ENCODE measurements at places on chromosomes 1 and 21. TPM values are rescaled to one million over a fixed set of nuclear protein-coding genes. Genes with fewer than 3 reads are reported as not detected.

Gene CFHR3
- 1.0 TPM for total RNA-seq

Gene KPRP
- not detected for total RNA-seq

Gene PGLYRP4
- not detected for total RNA-seq

Gene CYP4Z1
- 1.0 TPM for total RNA-seq

Gene KIAA1614
- total RNA-seq, result 13.6 TPM

Gene LCE2C
- not detected for total RNA-seq

Gene GUCA2B
- not detected for total RNA-seq

Gene NUP133
- 44.4 TPM for total RNA-seq

Gene SHISA4
- total RNA-seq, result 50.1 TPM

Gene MIXL1
- total RNA-seq, result not detected

Data from skeletal muscle tissue (tissue), 5 donors.